Endothelial cell (in vitro differentiated cells): ENCODE measurements at places on chromosomes 1 and 21.

GRCh38 chr21:42997053-42997452 lies 22.7 kb downstream of the PKNOX1 start:
- no peak for DNase-seq

DNA sequence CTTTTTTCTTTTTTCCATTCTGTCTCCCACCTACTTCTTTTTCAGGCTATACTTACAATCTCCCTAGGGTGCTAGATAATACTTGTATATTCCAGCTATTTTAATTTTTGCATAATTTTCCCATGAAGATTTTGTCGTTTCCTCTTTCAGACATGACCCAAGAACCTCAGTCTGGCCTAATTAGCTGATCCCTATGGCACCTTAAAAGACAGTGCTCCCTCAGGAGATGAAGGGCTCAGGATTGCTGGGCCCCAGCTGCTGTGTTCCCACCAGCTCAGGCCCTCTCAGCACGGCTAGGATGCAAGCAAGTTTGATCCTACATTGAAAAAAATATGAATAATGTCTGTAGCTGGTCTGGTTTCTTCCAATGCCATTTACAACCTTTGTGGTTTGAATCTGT lies 55.0 kb upstream of the RGS5 start:
- no peak for DNase-seq

DNA sequence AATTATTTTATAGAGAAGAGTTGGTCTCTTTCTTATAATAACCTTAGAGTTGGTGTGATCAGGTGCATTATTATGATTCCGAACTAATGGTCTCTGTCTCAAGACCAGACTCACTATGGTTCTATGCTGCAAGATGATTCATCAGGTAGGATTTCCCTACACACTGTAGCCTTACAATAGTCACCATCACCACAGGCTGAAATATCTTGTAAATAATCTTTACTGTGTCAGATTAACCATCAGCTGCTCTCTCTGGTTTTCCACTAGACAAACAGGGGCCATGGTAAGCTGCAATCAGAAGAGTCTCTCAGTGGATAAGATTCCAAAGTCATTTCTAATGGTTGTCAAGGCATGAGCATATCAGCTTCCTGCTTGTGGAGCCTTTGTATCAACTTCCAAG lies 4.4 kb upstream of the GBP4 start:
- no peak for DNase-seq

DNA sequence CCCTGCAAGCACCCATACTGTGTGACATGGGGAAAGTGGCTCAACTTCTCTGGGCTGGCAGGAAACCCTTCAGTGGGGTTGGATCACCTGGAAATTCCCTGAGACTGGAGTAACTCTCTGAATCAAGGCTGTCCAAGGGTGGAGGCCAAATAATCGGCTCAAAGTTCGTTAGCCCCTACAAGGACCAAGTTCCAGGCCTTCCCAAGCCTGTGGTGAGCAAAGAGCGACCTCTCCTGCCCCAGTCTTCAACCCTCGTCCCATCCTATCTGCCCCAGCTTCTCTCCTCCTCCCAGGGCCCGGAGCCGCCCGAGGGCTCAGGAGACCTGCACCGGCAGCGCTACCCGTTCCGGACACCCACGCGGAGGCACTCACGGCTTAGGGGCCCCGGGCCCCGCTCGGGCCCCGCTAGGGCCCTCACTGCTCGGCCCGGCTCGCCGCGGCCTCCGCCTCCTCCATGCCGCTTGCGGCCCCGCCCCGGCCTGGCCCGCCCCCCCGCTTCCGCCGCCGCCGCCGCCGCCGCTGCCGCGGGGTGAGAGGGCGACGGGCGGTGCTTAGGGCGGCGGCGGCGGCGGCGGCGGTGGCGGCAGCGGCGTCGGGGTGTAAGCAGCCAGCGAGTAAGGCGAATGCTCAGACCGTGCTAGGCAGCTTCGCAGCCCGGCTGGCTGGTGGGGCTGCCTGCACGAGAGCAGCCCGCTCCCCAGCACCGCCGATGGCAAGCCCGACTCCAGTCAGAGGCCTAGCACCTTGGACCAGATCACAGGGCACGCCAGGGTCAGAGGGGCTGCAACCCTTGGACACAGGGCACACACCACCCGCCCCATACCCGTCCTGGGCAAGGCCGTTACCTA lies at the start of gene POMGNT1:
POMGNT1 (minus strand) TSS at position 471 of the 848 bp plus-strand sequence. CDS start 613 bp downstream, outside the sequence.
- peak; percentile 72 for DNase-seq

GRCh38 chr1:30041741-30042437 lies 681.5 kb downstream of the MATN1 start:
- DNase-seq, result no peak

GRCh38 chr1:157240495-157241184 lies 102.4 kb upstream of the ETV3 start:
- DNase-seq, result no peak

DNA sequence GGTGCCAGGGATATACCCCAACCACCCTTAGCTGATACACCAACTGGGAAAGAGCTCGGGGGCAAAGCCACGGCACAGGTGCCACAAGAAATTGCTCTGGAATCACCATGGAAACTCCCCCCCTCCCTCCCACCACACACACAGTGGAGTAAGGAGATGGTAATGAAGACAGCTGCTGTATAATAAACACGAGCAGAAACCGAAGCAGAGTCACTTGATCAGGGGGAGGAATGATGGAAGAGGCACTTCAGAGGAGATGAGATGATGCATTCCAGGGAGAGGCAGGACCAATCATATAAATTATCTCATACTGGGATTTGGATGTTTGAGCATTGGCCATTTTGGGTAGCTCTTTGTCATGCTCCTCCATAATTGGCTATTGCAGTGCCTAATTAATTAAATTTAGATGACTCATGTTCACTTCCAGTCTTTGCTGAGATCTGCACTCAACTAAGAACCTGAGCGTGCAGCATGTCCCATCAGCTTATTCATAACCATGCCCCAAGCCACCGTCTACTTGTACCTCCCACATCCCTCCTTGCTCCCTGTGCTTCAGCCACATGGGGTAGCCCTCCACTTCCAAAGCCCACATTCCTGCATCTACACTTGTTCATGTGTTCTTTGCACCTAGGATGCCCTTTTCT lies 189.5 kb downstream of the ZSCAN20 start:
- no peak for DNase-seq

- DNase-seq, result no peak
These were observed 264.4 kb downstream of the PTPRC start for GRCh38 chr1:198903203-198903602.

DNA sequence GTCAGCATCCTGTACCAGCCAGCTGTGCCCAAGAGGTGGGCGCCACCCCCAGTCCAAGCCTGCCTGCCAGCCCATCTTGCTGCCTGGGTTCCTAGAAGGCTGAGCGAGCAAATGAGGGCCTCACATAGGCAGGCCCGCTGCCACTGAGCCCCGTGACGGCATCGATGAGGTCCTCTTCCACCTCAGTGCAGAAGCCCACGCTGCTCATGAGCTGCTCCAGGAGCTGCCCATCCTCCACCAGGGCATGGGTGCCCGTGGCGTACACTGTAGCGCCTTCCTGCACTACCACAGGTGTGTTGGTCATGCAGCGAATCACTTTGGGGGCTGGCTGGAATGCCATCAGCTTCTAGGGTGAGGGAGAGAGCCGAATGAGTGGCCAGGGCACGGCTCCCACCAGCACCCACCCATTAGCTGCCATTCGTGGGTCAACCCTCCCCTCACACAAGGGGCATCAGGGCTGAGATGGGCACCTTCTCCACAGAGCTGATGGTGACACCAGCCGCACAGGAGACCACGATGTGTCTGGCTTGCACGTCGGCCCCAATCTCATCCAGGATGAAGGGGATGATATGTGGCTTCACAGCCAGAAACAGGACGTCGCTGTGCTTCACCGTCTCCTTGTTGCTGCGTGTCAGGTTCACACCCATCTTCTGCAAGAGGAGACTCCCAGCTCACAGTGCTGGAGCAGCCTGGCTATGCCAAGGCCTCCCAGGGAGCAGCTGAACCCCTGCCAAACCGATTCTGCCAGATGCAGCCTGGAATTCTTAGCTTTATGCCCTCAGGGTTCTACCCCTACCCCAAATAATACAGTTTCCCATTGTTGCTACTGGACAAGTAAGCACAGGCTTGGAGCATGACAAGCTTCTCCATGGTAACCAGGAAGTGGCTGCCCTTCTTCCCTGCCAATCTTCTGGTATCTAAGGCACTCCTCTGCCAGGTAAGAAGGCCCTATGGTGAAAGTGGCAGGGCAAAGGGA lies 2.0 kb downstream of the PYCR2 start:
- no peak for DNase-seq

GRCh38 chr1:81308191-81308590 lies 492.5 kb upstream of the ADGRL2 start:
- DNase-seq, result no peak

- no peak for DNase-seq
These were observed 2.5 kb upstream of the AQP10 start for GRCh38 chr1:154318386-154318785.

DNA sequence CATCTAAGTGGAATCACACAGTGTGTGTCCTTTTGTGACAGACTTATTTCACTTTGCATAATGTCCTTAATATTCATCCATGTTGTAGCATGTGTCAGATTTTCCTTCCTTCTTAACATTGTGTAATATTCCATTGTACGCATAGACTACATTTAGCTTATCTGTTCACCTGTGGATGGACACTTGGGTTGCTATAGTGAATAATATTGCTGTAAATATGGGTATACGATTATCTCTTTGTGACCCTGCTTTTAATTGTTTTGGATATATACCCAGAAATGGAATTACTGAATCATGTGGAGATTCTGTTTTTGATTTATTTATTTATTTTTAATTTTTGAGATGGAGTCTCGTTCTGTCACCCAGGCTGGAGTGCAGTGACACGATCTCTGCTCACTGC lies 63.0 kb upstream of the ATP5PO start:
- DNase-seq, result no peak

GRCh38 chr1:178542554-178543289 lies 29.8 kb downstream of the TEX35 start:
- DNase-seq, result peak; percentile 100

GRCh38 chr1:164154622-164155021 lies 404.4 kb upstream of the PBX1 start:
- DNase-seq, result no peak
